ENCODE measurements at places on chromosomes 4 and X.

- no peak for DNase-seq
Observed at GRCh38 chr4:54096295-54096962, 3.5 kb upstream of the GSX2 start.

- no peak for DNase-seq
Observed at GRCh38 chr4:39285111-39285795, 80.9 kb downstream of the RFC1 start.

GRCh38 chrX:153557618-153558355 is 40.3 kb downstream of the ATP2B3 start:
- DNase-seq, result no peak

- DNase-seq, result no peak
Observed at GRCh38 chrX:139538907-139539790, 8.6 kb downstream of the F9 start.

DNA sequence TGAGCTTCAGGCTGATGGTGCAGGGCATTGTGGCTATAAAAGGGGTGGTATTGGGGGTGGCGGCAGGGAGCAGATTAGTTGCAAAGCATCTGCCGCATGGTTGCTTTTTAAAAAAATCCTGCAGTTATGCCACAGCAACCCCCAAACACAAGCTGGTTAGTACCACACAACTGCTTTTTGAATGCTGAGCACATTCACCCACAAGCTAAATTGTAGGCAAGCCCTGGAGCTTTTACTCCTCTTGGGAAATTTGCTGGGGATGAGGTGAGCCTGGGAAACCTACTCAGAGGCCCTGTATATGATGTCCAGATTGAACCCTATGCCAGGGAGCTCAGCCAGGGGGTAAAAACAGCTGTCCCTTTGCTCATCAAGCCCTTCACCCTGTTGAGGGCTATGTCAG is 33.8 kb upstream of the TRIM2 start:
- no peak for DNase-seq

DNA sequence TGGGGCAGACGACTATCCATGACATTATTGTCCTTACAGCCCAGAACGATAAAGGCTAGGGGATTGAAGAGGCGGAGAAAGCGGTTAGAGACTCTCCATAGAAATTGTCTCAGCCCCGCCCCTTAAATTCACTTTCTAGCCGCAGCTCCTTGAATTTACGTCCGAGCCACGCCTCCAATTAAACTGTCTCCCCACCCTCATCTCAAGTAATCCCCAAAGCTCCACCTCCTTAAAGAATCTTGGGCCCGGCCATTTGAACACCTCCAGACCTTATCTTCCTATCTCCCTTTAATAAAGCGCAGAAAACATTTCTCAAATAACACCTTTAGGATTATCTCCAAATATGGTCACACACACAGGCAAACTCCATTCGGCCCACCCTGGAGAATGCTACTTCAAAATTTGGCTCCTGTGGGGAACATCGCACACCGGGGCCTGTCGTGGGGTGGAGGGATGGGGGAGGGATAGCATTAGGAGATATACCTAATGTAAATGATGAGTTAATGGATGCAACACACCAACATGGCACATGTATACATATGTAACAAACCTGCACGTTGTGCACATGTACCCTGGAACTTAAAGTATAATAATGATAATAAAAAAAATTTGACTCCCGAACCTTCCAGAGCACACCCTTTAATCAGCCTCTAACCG is 7.2 kb upstream of the MAGIX start:
- peak; percentile 81 for DNase-seq

DNA sequence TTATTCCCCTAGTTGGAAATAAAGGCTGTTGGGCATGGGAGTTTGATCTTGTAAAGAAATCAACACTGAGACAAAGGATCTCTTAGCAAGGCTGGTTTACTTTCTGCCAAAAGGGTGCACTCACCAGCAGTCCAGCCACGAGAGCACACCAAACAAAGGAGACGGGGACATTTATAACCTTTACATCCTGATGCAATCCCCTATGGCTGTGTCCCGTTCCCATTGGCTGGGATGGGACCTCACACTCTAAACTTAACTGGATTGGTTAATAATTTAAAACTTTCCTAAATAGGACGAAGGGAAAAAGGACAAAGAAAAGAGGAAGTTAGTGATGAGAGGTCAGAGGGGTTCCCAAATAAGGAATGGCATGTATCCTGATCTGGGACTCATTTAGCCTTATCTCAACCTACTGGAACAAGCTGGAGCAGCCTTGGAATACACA is 17.9 kb downstream of the METAP1 start:
- DNase-seq, result no peak

- DNase-seq, result no peak
Observed at GRCh38 chr4:155891058-155891457, 12.4 kb upstream of the TDO2 start.

DNA sequence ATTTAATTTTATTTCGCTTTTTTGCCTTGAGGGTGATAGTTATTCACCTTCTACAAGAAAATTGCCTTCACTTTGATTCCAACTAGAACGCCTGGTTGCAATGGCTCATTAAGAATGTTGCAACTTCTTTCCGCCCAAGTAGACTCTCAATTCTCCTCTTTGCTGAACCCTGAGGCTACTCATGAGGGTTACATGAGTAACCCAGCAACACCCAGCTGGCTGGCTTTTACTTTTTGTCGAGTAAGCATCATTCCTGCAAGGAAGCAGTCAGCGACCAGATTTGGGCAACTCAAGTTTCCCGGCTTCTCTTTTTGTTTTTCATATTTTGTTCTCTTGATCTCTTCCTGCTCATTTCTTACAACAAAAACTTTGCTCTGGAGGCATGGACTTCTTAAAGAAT is 495.4 kb downstream of the PACRGL start:
- DNase-seq, result no peak

DNA sequence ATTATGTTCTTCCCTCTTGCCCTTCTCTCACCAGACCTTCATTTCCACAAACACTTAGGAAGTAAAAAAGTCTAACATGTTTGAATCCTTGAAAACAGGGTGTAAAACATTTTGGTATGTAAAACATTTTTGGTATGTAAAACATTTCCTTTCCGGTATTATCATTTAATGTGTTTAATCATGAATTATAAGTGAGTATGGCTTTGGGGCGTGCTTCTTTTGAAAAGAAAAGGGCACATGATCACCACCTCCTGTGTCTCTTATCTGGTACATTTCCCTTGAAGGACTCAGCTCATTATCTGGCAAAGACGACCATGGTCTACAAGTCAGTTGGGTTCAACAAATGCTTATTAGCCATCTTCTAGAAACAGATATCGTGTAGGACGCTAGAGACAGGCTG is 283.6 kb downstream of the FRMPD4 start:
- no peak for DNase-seq

- DNase-seq, result no peak
Observed at GRCh38 chrX:17616936-17617335, 120.4 kb upstream of the SCML1 start.

- DNase-seq, result no peak
Observed at GRCh38 chr4:81405900-81406401, 65.8 kb downstream of the RASGEF1B start.

DNA sequence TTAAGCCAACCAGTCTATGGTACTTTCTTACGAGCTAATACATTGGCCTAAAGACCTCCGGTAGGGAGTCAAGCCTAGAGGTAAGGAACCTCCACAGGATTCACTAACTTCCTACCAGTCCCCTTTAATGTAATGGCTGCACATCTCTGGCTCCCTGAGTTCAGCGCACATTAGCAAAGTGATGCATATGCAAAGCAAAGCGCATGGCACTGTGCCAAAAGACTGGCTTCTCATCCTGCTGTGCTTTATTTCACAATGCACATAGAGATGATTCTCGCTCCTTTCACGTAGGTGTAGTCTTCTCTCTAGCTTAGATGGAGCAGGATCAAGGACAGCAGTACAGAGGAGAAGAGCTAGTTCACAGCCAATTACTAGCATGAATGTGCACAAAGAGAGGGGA is 14.6 kb upstream of the CLTRN start:
- peak; percentile 76 for DNase-seq

GRCh38 chr4:98314791-98315565 is 53.8 kb downstream of the RAP1GDS1 start:
- DNase-seq, result no peak

DNA sequence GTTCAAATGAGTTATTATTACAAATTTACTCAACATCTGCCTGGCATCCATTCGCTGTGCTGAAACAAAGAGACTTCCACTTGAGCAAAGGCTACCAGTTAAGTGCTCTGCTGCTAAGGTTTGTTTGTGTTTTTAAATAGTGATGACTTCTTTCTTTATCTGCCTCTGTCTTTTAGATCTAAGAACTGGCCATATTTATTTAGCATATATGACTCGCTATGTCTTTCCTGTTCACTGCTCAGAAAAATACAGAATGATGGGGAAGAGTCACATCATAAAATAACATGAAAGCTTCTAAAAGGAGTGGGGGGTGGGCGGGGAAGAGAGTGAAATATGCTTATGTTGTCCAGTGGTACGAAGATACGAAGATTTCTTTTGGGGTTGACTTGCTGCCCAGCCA is 322.2 kb downstream of the GPAT3 start:
- DNase-seq, result no peak

- DNase-seq, result no peak
Observed at GRCh38 chr4:121594796-121595526, 101.8 kb downstream of the ANXA5 start.

DNA sequence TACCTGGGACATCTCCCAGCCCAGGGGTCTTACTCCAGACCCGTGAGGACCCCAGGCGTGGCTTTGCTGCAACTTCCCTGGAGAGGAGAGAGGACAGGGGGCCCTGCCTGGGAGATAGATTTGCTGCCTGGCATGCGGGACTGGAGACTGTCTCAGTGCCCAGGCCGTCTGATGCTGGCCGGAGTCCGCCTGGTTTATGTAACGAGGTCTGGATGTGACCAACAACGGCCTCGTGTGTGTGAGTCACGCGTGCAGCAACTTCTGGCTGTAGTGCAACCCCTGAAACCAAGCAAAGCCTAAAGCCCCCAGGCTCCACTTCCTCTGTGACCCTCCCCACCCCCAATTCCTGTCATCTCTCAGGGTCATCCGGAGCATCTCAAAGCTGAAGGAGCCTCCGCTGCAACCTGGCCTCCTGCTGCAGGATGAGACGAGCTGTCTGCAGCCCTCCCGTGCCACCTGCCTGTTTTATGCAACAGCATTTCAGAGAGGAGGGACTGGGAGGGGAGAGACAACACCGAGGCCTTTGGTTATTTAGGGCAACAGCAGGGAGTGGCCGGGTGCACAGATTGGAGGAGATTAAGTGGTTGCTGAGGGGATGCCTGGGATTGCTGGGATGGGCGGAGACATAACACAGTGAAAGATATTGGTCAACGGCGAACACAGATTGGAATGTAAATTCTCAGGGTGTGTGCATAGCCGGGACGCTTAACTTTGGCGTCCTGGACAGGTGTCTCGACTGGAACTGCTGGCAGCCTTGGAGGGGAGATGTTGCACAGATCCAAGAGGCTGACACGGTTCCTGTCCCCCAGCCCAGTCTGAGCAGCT is 16.0 kb downstream of the XG start:
- DNase-seq, result no peak

GRCh38 chr4:13212936-13213335 is 271.2 kb downstream of the RAB28 start:
- DNase-seq, result no peak

GRCh38 chr4:169098532-169098931 is 88.5 kb upstream of the CBR4 start:
- no peak for DNase-seq

- DNase-seq, result peak; percentile 80
Observed at GRCh38 chrX:136168929-136169735, 21.8 kb downstream of the FHL1 start.

DNA sequence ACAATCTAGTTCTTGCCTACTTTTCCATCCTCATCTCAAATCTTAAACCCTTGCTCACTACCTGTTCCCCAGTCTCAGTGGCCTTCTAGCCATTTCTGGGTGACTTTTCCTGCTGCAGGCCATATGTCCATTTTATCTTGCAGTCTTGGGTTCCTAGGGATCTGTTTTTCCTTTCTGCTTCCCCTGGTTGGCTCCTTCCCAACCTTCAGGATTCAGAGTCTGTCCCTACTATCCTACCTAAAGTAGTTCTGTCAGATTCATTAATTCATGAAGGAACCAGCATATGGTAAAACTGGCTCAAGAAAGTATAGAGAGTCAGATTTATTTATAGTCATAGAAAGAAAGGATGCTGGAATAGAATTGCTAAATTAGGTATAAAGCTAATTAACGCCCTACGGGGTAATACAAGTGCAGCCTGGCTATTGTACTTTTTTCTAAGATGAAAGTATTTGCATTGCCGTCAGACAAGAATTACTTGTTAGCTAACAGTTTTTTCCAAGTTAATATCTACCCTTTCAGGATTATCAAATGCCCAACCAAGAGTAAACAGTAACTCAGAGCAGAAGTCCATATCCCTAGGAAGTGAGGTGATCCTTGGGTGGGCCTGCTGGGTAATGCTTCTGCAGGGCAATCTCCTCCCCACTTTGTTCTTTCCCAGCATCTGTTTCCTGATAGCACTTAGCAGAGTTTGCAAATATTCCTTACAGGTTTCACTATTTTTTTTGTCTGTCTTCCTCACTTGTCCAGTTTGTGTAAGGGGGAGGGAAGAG is 63.6 kb downstream of the REPS2 start:
- DNase-seq, result no peak

DNA sequence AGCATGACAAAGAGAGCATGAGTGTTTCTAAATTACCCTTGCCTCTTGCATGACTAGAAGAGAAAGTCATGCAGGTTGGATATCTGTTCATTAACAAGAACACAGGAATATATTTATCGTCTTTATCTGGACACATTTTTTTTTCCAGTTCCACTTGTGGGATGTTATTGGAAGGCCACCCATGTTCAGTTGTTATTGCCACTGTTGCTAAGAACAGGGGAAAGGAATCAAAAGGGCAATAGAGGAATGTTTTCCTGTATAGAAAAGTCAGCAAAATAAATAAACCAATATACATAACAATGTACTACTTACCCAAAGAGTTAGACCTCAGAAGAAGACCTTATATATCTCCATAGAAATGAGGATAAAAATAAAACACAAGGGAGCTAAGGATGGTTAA is 270.1 kb downstream of the QDPR start:
- DNase-seq, result no peak

- no peak for DNase-seq
Observed at GRCh38 chr4:56330691-56331090, 56.6 kb downstream of the AASDH start.

- DNase-seq, result no peak
Observed at GRCh38 chr4:110224812-110225211, 26.4 kb upstream of the ELOVL6 start.

Data from posterior cingulate gyrus (tissue), 11 donors.